ENCODE measurements at places on chromosomes 5 and 9.

GRCh38 chr5:40669606-40670390 is 9.9 kb upstream of the PTGER4 start:
- no peak for DNase-seq

DNA sequence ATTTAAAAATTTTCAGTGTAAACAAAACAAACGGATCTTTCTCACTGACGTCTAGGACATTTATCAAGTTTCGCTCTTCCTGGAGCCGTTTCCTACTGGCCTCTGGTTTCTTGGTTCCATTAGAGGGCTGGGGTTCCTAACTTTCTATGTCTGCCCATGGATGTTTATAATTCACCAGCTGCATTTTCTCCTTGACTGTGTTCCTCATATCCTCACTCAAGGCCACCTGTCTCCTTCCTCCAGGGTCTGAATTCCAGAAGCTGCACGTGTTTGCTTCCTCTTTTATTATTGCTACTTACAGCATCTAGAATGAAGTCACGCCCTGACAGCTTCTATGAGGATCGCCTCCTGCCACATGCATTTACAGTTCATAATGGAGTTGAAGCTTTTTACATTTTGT is 74.1 kb upstream of the BASP1 start:
- no peak for DNase-seq

DNA sequence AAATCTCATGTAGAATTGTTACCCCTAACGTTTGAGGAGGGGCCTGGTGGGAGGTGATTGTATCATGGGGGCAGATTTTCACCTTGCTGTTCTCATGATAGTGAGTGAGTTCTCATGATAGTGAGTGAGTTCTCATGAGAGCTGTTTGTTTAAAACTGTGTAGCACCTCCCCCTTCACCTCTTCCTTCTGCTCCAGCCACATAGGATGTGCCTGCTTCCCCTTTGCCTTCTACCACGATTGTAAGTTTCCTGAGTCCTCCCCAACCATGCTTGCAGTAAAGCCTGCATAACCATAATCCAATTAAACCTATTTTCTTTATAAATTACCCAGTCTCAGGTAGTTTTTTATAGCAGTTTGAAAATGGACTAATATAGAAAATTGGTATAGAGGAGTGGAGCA is 1783.7 kb upstream of the CDH9 start:
- no peak for DNase-seq

DNA sequence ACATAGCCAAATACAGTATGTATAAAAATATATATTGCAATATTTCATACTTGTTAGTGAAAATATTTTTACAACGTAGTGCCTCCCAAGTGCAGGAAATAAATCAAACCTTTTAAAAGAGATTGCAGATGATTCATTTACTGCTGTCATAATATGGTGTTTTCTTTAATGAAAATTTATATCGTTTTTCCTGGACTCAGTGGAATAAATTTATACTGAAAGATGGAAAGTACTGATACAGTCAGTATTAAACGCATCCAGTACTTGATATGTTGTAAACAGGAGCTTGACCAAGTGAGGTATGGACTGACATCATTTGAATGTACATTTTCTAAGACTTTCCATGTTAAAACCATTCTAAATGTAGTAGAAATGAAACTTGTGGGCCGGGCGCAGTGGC is 143.4 kb upstream of the ZNF608 start:
- DNase-seq: no peak

All from CD4-positive, alpha-beta memory T cell (primary cell).